ENCODE measurements at places on chromosomes 11 and 22.

- DNase-seq, result no peak
Measured at GRCh38 chr11:123616505-123617198, 37.8 kb downstream of the SCN3B start.

- peak; percentile 15 for DNase-seq
Measured at GRCh38 chr11:132718711-132719671, 813.3 kb downstream of the OPCML start.

DNA sequence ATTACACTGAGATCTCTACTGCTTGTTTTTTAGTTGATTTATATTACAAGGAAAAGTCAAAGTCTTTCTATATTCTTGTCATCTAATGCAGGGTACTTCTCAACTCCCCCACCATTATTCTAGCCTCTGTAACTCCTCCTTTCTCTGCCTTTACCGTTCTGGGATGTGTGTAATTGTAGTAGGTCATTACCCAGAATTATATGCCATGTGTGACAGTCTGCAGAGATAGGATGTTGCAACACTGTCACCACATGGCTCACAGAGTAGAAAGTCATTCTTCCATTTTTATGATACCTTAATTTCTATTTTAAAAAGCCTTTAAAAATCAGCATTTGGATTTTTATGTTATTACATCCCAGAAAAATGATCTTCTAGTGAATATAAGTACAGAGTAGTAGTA, 32.7 kb downstream of the ZNF143 start:
- DNase-seq, result no peak

DNA sequence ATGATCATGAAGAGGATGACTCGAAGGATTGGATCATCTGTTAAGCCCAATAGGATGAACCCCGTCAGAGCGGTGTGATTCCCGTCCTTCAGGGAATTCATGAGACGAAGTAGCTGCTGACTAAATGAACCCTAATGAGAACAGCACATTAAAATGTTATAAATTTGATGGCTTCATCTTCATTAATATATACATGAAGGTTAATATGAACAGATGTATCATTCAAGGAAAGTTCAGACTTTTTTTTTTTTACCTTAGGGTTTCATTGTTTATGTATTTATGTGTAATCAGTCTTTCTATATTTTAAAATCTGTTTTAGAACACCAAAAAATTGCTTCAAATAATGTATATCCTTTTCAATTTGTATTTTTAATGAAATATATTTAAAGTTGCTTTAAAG, at the start of gene OR5P2:
OR5P2 (minus strand) TSS at position 101 of the 400 bp plus-strand sequence; CDS start at position 101, 0 bp downstream.
- DNase-seq, result no peak

DNA sequence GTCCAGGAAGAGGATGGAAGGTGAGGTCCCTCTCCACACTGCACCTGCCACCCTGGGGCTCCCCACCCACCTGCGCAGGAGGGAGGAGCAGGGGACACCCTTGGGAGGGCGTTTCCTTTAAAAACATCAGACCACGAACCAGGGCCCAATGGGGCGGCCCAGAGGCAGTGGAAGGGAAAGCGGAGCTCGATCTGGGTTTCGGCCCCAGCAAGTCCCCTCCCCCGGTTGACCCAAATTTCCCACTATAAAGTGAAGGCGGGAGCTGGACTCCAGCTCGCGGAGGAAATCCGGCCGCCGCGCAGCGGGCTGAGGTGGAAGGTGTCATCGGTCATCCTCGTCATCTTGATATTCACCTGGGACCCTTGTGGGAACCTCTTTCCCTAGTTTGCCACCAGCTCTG, 99.3 kb downstream of the WNT7B start:
- DNase-seq, result no peak

- DNase-seq, result no peak
Measured at GRCh38 chr11:114244726-114245394, 51.3 kb upstream of the NNMT start.

- no peak for DNase-seq
Measured at GRCh38 chr11:111283945-111284481, 14.3 kb upstream of the POU2AF3 start.

- no peak for DNase-seq
Measured at GRCh38 chr22:37753746-37754145, 54.0 kb upstream of the GCAT start.

DNA sequence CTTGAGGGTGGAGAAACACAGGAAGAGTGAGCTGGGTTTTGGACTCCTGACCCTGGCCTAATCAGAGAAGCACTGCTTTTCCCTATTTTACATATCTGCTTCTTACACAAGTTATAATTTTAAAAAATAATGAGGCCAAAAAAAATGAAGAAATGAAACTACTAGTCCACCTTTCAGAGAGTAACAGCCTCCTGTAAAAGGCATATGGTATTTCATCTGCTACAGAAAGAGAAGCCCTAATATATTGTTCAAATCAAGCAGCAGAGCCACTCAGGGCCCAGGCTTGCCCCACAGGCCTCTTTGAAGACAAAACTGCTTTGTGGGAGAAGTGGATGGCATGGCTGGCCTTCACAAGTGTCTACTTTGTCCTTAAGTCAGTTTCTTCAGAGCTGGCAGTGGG, 10.0 kb downstream of the DIXDC1 start:
- no peak for DNase-seq

DNA sequence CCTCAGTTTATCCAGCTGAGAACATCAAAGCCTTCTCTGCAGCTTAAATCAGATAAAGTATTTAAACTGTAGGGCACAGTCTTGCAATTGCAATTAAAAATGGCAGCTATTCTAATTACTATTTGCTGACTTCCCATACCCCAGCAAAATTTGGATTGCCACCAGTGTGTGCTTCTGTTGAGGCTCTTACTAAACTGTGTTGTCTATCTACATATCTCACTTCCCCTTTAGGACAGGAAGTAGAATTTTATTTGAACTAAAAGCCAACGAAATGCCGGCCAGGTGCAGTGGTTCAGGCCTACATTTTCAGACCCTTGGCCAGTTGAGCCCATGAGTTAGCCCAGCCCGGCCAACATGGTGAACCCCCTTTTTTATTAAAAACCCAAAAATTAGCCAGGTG, 7.1 kb downstream of the SAA4 start:
- DNase-seq, result no peak

- no peak for DNase-seq
Measured at GRCh38 chr11:132704781-132705375, 827.4 kb downstream of the OPCML start.

GRCh38 chr11:41970681-41971080, 511.2 kb upstream of the LRRC4C start:
- DNase-seq, result no peak

- peak; percentile 75 for DNase-seq
Measured at GRCh38 chr22:50530877-50531545, 1.2 kb upstream of the TYMP start.

DNA sequence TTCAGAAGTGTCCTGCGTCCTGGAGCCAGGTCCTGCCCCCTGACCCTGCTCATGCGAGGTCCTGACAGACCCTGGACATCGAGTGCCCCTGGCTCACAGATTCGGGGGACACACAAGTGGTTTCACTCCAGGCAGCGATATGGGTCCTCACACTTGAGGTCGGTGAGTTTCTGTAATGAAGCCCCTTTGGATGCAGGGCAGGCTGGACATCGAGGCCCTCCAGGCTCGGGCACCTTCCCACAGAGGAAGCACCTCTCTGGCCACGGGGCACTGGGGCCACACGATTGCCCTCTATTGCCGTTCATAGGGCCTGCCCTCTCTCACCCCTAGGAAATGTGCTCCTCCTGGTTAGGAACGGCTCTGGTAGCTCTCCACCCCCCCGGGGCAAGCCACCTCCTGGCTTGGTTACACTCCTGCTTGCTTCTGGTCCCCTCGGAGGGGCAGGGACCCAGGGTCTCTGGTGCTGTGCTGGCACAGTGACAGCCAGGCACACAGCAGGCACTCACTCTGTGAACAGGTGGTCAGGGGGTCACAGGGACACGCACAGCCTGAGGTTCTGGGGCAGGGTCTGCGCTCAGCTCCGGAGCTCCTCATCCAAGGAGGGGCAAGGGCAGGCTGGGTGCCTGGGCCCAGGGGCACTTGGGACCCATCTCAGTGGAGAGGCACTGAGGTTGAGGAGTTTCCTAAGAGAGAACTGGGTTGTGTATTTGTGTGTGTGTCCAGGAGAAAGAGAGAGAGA, 907.7 kb downstream of the BRD1 start:
- no peak for DNase-seq

DNA sequence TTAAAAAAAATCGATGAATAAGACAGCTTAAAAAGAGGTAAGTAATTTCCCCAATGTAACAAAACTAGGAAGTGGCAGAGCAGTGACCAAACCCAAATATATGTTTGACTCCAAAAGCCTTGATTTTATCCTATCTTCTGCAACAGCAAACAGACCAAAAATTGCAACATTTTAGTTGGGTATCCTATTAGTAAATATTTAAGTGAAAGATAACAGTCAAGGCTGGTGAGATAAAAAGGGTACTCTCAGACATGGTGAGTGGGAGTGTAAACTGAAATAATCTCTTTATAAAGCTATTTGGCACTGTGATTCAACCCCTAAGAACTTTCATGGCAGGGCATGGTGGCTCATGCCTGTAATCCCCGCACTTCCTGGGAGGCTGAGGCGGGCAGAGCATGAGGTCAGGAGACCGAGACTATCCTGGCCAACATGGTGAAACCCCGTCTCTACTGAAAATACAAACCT, 1.9 kb upstream of the RDX start:
- no peak for DNase-seq

GRCh38 chr11:83456566-83456965, 170.4 kb upstream of the CCDC90B start:
- DNase-seq, result no peak

DNA sequence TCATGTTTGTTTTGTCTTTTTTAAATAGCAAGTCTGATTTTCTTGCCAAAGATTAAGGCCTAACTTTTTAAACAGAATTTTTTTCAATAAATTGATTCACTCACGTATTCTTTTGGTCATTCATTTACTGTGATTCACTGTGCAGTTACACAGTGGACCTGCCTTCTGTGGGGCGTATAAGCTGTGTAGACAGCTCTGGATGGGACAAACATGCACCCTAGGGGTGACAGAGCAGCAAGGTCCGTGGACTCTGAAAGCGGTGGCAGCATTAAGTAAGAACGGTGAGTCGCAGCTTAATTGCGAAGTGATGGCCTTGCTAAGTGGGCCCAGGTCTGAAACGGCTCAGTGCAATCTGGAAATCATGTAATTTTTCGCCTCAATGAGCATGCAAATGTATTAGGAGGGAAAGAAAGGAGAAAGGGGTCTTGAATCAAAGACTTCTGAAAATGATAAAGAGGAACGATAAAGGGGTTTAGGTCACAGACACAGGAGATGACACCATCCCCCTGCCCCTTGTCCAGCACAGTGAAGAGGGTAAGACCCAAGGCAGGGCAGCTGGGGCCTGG, 113.1 kb downstream of the SPATA19 start:
- DNase-seq, result no peak

DNA sequence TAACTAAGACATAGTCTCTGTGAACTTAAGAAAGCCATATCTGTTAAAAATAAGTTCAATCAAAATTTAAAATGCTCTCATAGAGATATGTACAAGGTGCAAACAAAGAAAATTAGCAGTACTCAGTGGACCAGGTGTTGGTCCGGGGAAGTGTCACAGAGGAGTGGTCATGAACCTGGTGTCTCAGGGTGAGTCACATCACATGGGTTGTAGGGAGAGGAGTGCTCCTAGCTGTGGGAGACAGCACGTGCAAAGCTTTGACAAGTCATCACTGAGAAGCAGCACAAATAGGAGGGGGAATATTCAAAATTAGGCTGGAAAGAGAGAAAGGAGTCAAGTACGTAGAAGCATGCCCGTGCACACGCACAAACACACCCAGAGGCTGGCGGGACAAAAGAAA, 438.1 kb downstream of the NTM start:
- no peak for DNase-seq

DNA sequence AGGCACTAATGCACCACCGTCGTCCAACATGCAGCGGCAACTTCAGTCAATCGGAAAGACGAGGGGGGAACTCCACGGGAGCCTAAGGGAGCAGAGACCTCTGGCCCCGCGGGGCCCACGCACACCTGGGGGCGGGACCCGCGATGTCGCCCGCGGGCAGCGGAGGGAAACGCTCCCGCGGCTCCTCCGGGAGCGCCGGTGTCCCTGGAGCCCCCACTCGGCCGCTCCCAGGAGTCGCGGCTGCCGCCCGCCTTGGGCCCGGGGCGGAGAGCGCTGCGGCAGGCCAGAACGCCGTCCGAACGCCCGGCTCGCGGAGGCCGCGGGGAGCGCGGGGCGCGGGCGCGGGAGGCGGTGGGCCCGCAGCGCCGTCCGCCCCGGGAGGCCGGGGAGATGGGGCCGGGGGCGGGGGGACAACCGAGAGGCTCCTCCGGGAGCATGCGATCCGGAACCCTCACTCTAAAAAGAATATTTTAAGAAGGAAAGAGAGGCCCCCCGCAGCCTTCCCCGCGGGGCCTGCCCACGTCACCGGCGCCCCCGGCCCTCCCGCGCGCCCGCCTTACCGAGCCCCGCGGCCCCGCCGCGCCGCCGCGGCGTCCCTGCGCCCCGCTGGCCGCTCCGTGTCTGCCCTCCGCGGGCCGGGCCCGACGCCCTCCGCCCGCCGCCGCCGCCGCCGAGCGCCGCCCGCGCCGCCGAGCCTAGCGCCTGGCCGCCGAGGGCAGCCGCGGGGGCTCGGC, 86.6 kb upstream of the ARHGAP32 start:
- no peak for DNase-seq

DNA sequence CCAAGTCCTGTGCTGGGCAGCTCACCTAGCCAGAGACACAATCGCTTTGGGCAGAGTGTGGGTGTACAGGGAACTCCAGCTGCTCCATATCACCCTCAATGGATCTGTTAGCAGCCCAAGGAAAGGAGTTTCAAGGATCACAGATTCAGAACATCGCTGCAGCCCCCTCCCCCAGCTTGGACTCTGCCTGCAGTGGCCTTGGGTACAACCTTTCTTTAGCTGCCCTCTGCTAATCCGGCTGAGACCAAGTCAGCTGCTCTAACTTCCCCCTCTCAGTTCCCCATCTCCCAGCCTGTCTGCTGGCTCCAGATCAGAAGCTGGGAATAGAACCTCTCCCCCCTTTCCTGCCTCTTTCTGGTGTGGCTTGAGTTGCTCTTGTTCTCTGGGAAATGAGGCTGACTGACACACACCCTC, 1.3 kb downstream of the TMEM86A start:
- no peak for DNase-seq

DNA sequence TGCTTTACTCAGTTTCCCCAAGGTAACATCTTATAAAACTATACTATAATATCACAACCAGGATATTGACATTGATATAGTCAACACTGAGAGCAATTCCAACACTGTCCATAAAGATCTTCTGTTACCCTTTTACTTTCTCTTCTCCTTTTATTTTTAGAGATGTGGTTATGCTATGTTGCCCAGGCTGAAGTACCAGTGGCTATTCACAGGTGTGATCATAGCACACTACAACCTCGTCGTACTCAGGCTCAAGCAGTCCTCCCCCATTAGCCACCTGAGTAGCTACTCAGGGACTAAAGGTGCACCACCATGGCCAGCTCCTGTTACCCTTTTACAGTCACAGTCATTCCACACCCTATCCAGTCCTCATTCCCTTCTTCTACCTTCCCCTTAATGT, 119.7 kb downstream of the CWF19L2 start:
- no peak for DNase-seq

- DNase-seq, result no peak
Measured at GRCh38 chr11:20610825-20611224, 11.4 kb downstream of the SLC6A5 start.

DNA sequence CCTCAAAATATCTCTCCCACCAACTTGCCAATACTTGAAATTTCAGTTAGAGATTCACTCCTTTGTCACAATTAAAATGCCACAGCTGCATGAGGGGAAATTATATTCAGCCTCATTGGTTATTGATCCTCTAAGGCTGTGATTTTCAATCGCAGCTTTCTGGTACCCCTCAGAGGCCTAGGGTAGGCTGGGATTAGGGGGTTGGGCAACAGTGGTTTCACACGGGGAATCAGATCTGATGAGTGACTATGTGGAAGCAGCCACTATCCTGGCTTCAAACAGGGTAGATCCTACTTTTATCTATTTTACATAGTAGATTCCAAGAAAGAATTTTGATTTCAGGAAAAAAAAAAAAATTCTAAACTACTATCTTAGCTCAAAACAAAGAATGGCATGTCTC, 252.5 kb downstream of the DCDC1 start:
- DNase-seq, result no peak

Data from stimulated activated CD8-positive, alpha-beta memory T cell treated with anti-CD3 and anti-CD28 coated beads, Interleukin-12 subunit alpha, Interleukin-12 subunit beta, amount 100 ng/mL, for 1 hour (primary cell).